ENCODE measurements at places on chromosomes 7 and 10. TPM values are rescaled to one million over a fixed set of nuclear protein-coding genes. Genes with fewer than 3 reads are reported as not detected.

GRCh38 chr7:14400271-14400670 is 410.8 kb upstream of the ETV1 start:
- H3K4me3 ChIP-seq, result no peak overlapping the region
- H3K36me3 ChIP-seq, result no peaks in the 10 kb centered on the region
- H3K27me3 ChIP-seq, result no peaks in the 10 kb centered on the region
- H3K27ac ChIP-seq, result no peak overlapping the region
- no peak for DNase-seq
- no peaks in the 10 kb centered on the region for H3K4me1 ChIP-seq

GRCh38 chr7:13236026-13236425 is 548.6 kb downstream of the ARL4A start:
- H3K4me1 ChIP-seq, result peaks cover 42% of the 10 kb centered on the region
- H3K4me3 ChIP-seq, result no peak overlapping the region
- DNase-seq, result no peak
- H3K27me3 ChIP-seq, result no peaks in the 10 kb centered on the region

The NACAD gene
- 7.2 TPM for total RNA-seq

DNA sequence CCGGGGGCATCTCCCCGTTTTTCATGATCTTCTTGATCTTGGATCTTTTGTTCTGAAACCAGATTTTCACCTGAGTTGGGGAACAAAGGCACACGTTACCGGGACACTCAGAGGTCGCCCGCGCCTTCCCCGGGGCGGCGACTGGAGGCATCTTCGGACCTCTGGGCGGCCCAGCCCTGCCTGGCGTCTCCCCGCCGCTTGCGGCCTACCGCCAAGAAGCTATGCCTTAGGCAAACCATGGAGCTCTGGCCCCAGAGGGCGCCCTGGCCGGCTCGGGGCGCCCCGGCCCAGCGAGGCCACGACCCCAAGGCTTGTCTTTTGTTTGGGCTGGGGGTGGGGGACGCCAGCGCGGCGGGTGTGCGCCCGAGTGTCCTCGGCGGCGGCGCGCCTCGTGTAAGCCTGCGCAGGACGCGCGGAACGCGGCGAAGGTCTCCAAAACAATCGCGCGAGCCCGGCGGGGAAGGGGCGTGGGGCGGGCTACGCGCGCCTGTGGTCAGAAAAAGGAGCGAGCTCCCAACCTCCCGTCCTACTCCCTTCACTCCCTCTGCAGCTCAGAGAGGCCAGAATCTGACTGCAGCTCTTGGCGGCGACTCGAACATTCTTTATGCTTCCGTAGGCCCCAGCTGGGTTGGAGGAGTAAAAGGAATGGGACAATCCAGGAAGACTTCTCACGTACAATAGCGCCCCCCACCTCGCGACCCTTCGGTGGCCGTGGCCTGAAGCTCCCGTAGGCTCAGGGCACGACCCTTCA is 3.5 kb downstream of the DLX5 start:
- peak overlapping the region; percentile 39 for H3K4me3 ChIP-seq
- H3K4me1 ChIP-seq, result peaks cover 48% of the 10 kb centered on the region
- peaks cover 99% of the 10 kb centered on the region for H3K27me3 ChIP-seq
- DNase-seq, result no peak

The NUTM2A gene
- 3.7 TPM for total RNA-seq

GRCh38 chr7:2894118-2894940 is 50.2 kb upstream of the GNA12 start:
- H3K27me3 ChIP-seq, result no peaks in the 10 kb centered on the region
- H3K4me3 ChIP-seq, result no peak overlapping the region
- H3K4me1 ChIP-seq, result no peaks in the 10 kb centered on the region
- no peak overlapping the region for H3K27ac ChIP-seq
- no peaks in the 10 kb centered on the region for H3K36me3 ChIP-seq

- no peak for DNase-seq
- H3K36me3 ChIP-seq, result no peaks in the 10 kb centered on the region
- H3K27me3 ChIP-seq, result no peaks in the 10 kb centered on the region
These were observed 20.1 kb downstream of the NOLC1 start for GRCh38 chr10:102172288-102172687.

The HABP2 gene
- total RNA-seq, result not detected

- no peaks in the 10 kb centered on the region for H3K27me3 ChIP-seq
- H3K4me3 ChIP-seq, result peak overlapping the region; percentile 97
- H3K4me1 ChIP-seq, result peaks cover 47% of the 10 kb centered on the region
- peaks cover 11% of the 10 kb centered on the region for H3K36me3 ChIP-seq
- DNase-seq, result no peak
These were observed 1.3 kb upstream of the YWHAG start for GRCh38 chr7:76359978-76360638.

The OPN1SW gene
- total RNA-seq, result not detected

The LRRD1 gene
- total RNA-seq, result 0.57 TPM

GRCh38 chr7:17044861-17045260 is 163.1 kb upstream of the AGR3 start:
- no peak for DNase-seq
- no peaks in the 10 kb centered on the region for H3K36me3 ChIP-seq
- H3K4me1 ChIP-seq, result peaks cover 15% of the 10 kb centered on the region
- no peak overlapping the region for H3K4me3 ChIP-seq

DNA sequence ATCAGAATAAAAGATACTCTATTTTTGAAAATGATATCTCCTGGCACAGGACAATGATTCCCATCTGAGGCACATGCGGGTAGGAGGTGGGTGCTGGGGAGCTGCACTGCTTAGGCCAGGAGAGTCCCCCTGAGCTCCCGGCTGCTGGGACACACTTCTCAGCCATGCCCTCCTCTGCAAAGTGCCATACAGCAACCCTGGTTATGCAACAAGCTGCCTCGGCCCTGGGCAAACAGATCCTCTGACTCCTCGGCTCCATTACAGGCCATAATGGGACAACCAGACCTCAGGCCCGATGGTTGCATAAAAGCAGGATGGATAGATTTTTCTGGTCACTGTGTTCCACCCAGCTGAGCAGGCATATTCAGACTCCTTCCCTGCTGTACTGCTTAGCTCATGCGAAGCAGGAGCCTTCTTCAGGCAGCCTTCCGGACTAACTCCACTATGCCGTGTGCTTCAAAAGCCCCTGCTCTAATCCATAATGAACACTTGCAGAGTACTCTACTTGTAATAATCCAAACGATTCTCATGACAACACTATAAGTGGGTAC is 6.5 kb upstream of the LEP start:
- H3K4me3 ChIP-seq, result no peak overlapping the region
- no peak for DNase-seq
- no peaks in the 10 kb centered on the region for H3K36me3 ChIP-seq
- peaks cover 7% of the 10 kb centered on the region for H3K4me1 ChIP-seq

GRCh38 chr10:98642281-98642680 is 195.5 kb upstream of the HPS1 start:
- peaks cover 7% of the 10 kb centered on the region for H3K4me1 ChIP-seq
- no peaks in the 10 kb centered on the region for H3K36me3 ChIP-seq
- no peak overlapping the region for H3K27ac ChIP-seq
- DNase-seq, result no peak

- no peak for DNase-seq
- no peaks in the 10 kb centered on the region for H3K27me3 ChIP-seq
- peaks cover 14% of the 10 kb centered on the region for H3K36me3 ChIP-seq
- H3K27ac ChIP-seq, result no peak overlapping the region
These were observed 11.0 kb downstream of the SUN1 start for GRCh38 chr7:843230-843629.

DNA sequence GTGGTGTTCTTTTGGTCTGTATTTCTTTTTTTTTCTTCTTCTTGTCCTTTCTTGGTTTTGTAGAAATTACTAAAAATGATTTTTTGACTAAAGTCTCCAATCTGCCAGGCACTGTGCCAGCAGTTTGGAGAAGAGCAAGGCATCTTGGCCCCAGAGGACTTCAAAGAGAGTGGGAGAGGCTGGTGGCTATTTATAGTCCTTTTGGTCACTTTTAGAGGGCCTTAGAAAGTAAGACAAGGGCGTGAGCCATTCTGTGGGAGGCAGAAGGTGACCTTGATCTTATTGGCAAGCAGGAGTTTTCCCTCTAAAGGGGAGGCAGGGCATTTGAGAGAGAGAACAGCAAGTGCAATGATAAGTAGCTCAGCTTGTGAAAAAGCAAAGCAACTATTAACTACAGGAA is 211.9 kb downstream of the GALNT17 start:
- H3K27me3 ChIP-seq, result no peaks in the 10 kb centered on the region
- H3K4me3 ChIP-seq, result no peak overlapping the region
- peak overlapping the region; percentile 61 for H3K27ac ChIP-seq
- H3K36me3 ChIP-seq, result peaks cover 7% of the 10 kb centered on the region
- no peak for DNase-seq
- H3K4me1 ChIP-seq, result peaks cover 31% of the 10 kb centered on the region

DNA sequence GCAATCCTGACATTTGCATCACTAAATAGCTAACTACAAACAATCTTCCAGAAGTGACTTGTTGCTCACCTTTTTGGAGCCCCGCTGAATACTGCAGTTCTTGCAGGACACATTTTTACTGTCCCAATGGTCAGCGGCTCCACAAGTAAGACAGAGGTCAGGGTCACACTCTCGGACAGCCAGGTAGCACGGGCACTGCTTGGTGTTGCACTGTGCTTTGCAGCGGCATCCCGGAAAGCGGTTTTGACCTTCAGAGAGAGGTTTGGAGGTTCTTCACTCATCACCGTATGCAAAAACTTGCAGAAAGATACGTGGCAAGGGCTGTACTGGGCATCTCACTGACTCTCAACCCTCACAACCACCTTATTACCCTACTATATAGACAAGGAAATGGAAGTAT is 70.2 kb downstream of the EZH2 start:
- no peaks in the 10 kb centered on the region for H3K27me3 ChIP-seq
- H3K4me3 ChIP-seq, result no peak overlapping the region
- H3K36me3 ChIP-seq, result peaks cover 21% of the 10 kb centered on the region
- no peak overlapping the region for H3K27ac ChIP-seq
- DNase-seq, result no peak

DNA sequence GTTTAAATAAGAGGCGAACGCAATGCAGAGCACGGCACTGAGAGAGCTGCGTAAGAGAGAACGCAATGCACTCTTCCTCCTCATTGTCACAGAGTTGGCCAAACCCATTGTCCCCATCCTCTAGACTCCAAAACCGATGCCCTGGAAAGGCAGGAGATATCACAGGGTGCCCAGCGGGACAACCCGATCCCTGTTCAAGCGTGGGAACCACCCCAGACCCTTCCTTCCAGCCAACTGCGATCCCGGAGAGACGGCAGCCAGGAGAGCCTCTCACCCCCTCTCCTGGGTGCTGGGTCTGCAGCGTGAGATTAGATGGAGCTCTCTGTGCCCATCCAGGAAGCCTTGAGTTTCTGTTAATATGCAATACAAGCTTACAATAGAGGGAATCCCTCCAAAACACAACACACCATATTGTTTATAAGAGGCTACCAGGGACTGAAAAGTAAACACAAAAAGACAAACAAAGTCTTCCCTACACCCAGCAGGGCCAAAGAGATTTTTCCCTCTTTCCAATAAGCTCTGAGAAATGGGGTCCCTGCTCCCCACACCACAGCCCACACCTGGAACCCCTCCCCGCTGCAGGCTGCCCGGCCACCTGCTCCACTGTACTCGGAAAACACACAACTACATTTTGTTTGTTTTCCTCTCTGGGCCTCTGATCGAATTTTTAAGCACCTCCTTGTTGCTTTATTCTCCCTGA is 187.6 kb downstream of the ADARB2 start:
- H3K36me3 ChIP-seq, result no peaks in the 10 kb centered on the region
- H3K4me3 ChIP-seq, result no peak overlapping the region
- H3K27me3 ChIP-seq, result no peaks in the 10 kb centered on the region
- H3K27ac ChIP-seq, result no peak overlapping the region

DNA sequence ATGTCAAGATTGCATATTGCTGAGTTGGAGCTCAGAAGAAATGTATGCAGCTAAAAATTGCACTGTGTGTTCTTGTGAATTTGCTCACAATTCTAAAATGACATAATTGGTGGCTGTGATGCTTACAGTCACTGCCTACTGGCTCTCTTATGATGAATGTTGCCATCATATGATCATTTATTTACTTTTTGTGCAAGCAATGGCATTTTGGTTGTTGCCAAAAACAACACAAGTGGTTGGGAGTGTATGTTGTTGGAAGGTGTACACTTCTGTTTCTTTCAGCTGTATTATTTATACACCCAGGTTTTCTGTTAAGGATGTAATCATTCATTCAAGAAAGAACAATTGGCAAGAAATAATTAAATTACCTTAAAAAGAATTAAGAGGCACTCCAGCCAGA is 28.9 kb downstream of the PON1 start:
- H3K27me3 ChIP-seq, result no peaks in the 10 kb centered on the region
- H3K27ac ChIP-seq, result no peak overlapping the region
- DNase-seq, result no peak
- peaks cover 12% of the 10 kb centered on the region for H3K4me1 ChIP-seq
- no peak overlapping the region for H3K4me3 ChIP-seq

DNA sequence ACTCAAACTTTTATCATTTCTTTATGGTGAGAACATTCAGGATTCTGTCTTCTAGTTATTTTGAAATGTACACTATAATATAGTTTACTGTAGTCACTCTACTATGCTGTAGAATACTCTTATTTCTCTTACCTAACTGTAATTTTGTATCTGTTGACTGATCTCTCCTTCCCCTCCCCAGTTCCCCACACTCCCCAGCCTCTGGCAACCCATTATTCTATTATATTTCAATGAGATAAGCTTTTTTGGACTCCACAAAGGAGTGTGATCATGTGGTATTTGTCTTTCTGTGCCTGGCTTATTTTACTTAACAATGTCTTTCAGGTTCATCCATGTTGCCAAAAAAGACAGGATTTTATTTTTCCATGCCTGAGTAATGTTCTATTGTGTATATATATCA is 71.4 kb upstream of the DYNC1I1 start:
- H3K36me3 ChIP-seq, result no peaks in the 10 kb centered on the region
- no peak overlapping the region for H3K27ac ChIP-seq
- no peaks in the 10 kb centered on the region for H3K4me1 ChIP-seq
- DNase-seq, result no peak
- no peak overlapping the region for H3K4me3 ChIP-seq

The CNPY1 gene
- 2.4 TPM for total RNA-seq

DNA sequence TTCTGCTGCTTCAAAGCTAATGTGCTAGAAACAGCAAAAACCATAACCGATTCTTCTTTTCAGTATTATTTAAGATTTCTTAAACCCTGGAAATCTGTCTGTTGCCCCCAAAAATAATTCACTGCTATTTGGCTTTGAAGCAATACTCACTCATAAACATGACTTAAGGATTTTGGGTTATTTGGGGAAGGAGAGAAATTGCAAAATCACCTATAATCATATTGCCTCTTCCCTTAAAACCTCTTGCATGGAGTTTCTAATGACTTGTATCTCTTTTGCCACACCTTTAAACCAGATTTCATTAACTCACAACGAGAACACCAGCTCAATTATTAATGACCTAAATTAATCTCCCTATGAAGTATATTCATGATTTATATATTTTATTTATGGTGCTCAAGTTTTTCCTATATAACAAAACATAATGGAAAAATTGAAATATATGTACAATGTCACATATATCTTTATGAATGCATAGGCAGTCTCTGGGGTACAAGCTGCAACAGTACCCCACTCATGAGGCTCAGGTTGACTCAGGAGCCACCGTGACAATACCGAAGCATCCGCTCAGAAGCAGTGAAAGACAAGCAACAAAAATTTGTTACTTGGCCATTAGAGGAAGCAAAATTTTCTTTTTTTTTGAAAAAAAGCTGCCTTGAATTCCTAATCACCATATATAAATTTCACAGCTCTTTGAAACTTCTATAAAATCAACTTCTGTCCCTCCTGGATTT is 3.0 kb downstream of the NAMPT start:
- H3K36me3 ChIP-seq, result no peaks in the 10 kb centered on the region
- no peak for DNase-seq
- H3K4me1 ChIP-seq, result peaks cover 35% of the 10 kb centered on the region
- H3K27me3 ChIP-seq, result no peaks in the 10 kb centered on the region
- H3K4me3 ChIP-seq, result peak overlapping the region; percentile 62
- H3K27ac ChIP-seq, result no peak overlapping the region

Data from neural crest cell (in vitro differentiated cells).